ENCODE measurements at places on chromosomes 2 and 18. TPM values are rescaled to one million over a fixed set of nuclear protein-coding genes. Genes with fewer than 3 reads are reported as not detected.

- H3K27ac ChIP-seq, result peak overlapping the region; percentile 3
- peak; percentile 47 for DNase-seq
- no peak overlapping the region for H3K4me3 ChIP-seq
- no peaks in the 10 kb centered on the region for H3K27me3 ChIP-seq
- no peaks in the 10 kb centered on the region for H3K36me3 ChIP-seq
- peaks cover 13% of the 10 kb centered on the region for H3K4me1 ChIP-seq
These were observed 120.5 kb upstream of the CXCR4 start for GRCh38 chr2:136238286-136239078.

- H3K27me3 ChIP-seq, result no peaks in the 10 kb centered on the region
- H3K4me1 ChIP-seq, result no peaks in the 10 kb centered on the region
- DNase-seq, result no peak
- no peak overlapping the region for H3K27ac ChIP-seq
These were observed 223.1 kb downstream of the AGAP1 start for GRCh38 chr2:235716875-235717496.

- no peak overlapping the region for H3K4me3 ChIP-seq
- DNase-seq, result no peak
- no peak overlapping the region for H3K27ac ChIP-seq
These were observed 51.6 kb upstream of the ATG16L1 start for GRCh38 chr2:233199870-233200269.

GRCh38 chr2:85246348-85246747 is 81.4 kb downstream of the TGOLN2 start:
- H3K27me3 ChIP-seq, result no peaks in the 10 kb centered on the region
- H3K36me3 ChIP-seq, result no peaks in the 10 kb centered on the region
- no peaks in the 10 kb centered on the region for H3K4me1 ChIP-seq
- DNase-seq, result no peak

DNA sequence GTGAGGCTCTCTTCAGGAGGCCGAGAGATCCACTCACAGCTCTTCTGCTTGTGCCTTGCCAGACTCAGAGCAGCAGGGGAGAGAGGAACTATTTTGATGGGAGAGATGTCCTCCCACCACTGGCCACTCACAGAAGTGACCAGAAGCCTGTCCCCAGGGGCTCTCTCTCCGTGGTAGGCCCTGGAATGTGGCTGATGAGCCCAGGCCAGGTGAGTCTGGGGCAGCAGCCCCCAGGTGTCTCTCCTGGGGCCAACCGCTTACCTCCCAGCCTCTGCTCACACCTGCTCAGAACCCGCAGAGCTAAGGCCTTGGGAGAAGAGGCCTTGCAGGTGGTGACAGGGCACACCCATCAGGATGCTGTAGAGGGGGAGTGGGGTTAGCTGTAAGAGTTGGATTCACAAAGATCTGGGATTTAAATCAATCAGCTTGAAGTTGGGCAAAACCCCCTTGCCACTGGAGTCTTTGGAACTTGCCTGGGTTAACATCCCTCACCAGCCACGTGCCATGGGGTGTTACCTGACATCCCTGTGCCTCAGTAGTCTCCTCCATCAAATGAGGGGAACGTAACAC is 29.1 kb upstream of the ASB18 start:
- H3K27ac ChIP-seq, result no peak overlapping the region
- no peaks in the 10 kb centered on the region for H3K4me1 ChIP-seq
- no peaks in the 10 kb centered on the region for H3K36me3 ChIP-seq
- H3K4me3 ChIP-seq, result no peak overlapping the region
- no peaks in the 10 kb centered on the region for H3K27me3 ChIP-seq
- no peak for DNase-seq

- H3K36me3 ChIP-seq, result no peaks in the 10 kb centered on the region
- no peak overlapping the region for H3K27ac ChIP-seq
- no peak for DNase-seq
- H3K4me1 ChIP-seq, result no peaks in the 10 kb centered on the region
- H3K27me3 ChIP-seq, result no peaks in the 10 kb centered on the region
These were observed 1303.1 kb upstream of the DDX18 start for GRCh38 chr2:116511426-116511825.

GRCh38 chr2:40115894-40116293 is 336.0 kb downstream of the SLC8A1 start:
- H3K27me3 ChIP-seq, result no peaks in the 10 kb centered on the region
- H3K4me1 ChIP-seq, result no peaks in the 10 kb centered on the region
- H3K4me3 ChIP-seq, result no peak overlapping the region
- DNase-seq, result no peak

DNA sequence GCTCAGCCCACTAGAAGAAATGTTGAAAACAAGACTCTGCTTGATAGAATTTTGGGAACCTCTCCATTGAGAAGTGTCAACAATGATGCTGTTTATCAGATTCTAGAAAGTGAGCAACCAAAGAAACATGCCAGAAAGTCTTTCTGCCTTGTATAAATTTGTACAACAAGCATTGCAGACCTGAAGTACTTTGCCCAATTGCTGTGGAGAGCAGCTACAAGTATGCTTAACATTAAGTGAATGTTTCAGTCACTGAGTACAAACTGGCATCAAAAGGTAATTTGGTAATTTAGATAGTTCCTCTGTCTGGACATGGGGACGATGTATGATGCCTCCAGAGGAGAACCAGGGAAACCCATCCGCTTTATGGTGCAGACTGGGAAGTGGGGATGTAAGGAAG is 33.4 kb upstream of the SKA1 start:
- no peaks in the 10 kb centered on the region for H3K36me3 ChIP-seq
- DNase-seq, result no peak
- H3K4me1 ChIP-seq, result no peaks in the 10 kb centered on the region
- no peak overlapping the region for H3K27ac ChIP-seq
- no peak overlapping the region for H3K4me3 ChIP-seq
- no peaks in the 10 kb centered on the region for H3K27me3 ChIP-seq

DNA sequence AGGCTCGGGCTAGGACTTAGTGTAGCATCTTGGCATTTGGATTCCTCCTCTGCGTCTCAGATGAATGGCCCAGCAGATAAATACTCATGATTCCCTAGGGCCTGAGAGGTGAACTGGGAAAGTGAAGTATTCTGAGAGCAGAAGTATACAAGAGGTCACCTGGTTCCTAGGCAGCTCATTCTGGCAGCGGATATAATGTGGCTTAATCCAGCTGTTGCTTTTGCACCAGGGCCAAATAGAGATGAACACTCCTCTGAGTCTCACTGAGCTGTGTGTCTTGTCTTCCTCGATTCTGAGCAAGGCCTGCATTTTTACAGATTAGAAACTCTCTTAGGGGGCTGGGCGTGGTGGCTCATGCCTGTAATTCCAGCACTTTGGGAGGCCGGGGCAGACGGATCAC is 196.1 kb downstream of the SLC4A3 start:
- no peak overlapping the region for H3K4me3 ChIP-seq
- H3K36me3 ChIP-seq, result no peaks in the 10 kb centered on the region
- DNase-seq, result no peak

- no peak overlapping the region for H3K27ac ChIP-seq
- H3K4me1 ChIP-seq, result no peaks in the 10 kb centered on the region
- no peak overlapping the region for H3K4me3 ChIP-seq
- DNase-seq, result peak; percentile 45
- peaks cover 4% of the 10 kb centered on the region for H3K27me3 ChIP-seq
- peaks cover 16% of the 10 kb centered on the region for H3K36me3 ChIP-seq
These were observed 6.4 kb upstream of the IMP4 start for GRCh38 chr2:130336150-130336876.

GRCh38 chr2:124534028-124534427 is 508.9 kb downstream of the CNTNAP5 start:
- no peaks in the 10 kb centered on the region for H3K36me3 ChIP-seq
- H3K4me1 ChIP-seq, result no peaks in the 10 kb centered on the region
- no peaks in the 10 kb centered on the region for H3K27me3 ChIP-seq
- no peak overlapping the region for H3K27ac ChIP-seq

- H3K27me3 ChIP-seq, result no peaks in the 10 kb centered on the region
- no peak overlapping the region for H3K27ac ChIP-seq
- no peaks in the 10 kb centered on the region for H3K36me3 ChIP-seq
These were observed 311.2 kb downstream of the OSR1 start for GRCh38 chr2:19046986-19047780.

DNA sequence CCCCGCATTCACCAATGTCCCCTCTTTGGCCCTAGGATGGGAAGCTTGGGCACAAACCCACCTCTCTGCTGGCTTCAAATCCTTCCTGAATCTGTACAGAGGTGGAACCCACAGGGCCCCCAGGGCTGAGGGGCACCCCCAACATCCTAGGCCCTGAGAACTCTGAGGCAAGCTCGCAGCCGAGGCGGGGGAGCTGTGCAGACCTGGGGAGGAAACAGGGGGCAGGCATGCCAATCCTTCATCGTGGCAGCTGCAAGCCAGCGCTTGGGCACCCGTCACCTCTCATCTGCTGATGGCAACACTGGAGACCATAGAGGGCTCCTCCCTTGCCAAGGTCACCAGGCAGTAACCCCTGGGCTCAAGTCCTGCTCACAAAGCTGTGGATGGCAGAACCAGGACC is 10.8 kb downstream of the ECEL1 start:
- H3K27ac ChIP-seq, result no peak overlapping the region

DNA sequence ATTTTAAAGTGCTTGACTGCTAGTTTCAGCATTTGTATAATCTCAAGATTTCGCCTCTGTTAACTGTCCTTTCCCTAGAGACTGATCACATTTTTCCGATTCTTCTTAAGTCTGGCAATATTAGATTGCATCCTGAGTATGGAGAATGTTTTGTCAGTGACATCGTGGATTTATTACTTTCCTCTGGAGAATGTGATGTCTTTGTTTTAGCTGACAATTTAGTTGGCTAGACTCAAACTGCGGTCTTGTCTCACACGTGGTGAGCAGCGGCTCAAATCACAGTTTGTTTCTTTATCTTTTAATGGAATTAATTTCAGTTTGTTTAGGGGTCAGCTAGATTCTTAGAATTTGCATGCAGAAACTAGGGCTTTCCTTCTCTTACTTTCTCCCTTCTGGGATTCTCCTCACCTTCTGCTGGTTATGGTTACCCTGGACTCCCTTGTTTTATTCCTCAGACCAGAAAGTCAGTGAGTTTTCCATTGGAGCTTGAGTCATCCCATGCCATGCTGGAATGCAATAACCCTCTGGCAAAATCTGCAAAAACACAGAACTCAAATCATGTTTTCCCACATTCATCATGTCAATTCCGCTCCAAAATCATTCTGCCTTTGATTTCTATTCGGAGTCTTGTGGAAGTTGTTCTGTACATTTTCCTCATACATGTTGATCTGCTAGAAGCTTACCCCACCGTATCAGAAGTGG is 327.2 kb upstream of the TRIB2 start:
- no peaks in the 10 kb centered on the region for H3K4me1 ChIP-seq
- no peak overlapping the region for H3K4me3 ChIP-seq
- DNase-seq, result no peak
- no peaks in the 10 kb centered on the region for H3K36me3 ChIP-seq

- no peaks in the 10 kb centered on the region for H3K27me3 ChIP-seq
- no peak for DNase-seq
- H3K4me3 ChIP-seq, result no peak overlapping the region
- H3K36me3 ChIP-seq, result no peaks in the 10 kb centered on the region
- H3K27ac ChIP-seq, result no peak overlapping the region
These were observed 27.5 kb downstream of the COPS8 start for GRCh38 chr2:237113026-237113795.

- H3K4me1 ChIP-seq, result peaks cover 11% of the 10 kb centered on the region
- H3K27me3 ChIP-seq, result no peaks in the 10 kb centered on the region
- no peak overlapping the region for H3K4me3 ChIP-seq
- H3K36me3 ChIP-seq, result no peaks in the 10 kb centered on the region
- no peak for DNase-seq
- no peak overlapping the region for H3K27ac ChIP-seq
These were observed 20.2 kb downstream of the MGAT4A start for GRCh38 chr2:98710734-98711133.

DNA sequence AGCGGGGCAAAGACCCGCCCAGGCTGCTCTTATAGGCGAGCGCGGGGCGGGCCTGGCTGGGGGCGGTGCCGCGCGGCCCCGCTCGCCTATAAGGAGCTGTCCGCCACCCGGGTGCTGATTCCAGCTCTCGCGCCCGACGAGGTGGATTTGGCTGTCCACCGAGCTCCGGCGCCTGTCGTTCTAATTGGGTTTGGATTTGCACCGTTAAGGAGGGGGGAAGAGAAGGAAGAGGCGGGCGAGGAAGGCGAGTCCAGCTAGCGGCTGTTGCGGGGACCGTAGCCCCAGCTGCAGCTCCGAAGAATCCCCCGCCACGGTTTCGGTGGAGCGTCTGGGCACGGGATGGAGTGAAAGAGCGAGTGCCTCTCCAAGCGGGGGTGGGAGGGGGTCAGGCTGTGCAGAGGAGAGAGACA is at the start of gene CNTNAP5:
Gene CNTNAP5 (plus strand): TSS at position 117 of the 410 bp plus-strand sequence. CDS start 364 bp downstream, outside the sequence.
- no peak within 1 kb of the TSS for H3K27ac ChIP-seq
- peaks cover 25% of the 10 kb centered on the region for H3K27me3 ChIP-seq
- H3K4me3 ChIP-seq, result no peak within 1 kb of the TSS
- no peaks in the 10 kb centered on the region for H3K36me3 ChIP-seq

DNA sequence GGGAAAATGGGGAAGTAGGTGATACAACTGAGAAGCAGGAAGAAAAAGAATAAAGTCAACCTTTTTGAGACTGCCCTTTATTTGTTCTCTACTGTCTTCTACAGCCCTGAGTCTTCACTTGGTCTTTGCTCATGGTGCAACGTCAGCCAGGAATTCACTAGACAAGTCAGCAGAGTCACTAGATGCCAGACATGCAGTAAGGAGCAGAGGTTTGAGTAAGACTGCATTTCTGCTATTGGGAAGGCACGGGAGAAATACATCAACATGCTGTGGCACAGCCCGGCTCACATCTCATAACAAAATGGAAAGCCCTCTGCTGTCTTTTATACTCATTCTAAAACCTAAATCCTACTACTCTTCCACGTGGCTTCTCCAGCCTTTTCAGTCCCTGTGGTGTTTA is 67.1 kb downstream of the PRELID3A start:
- no peaks in the 10 kb centered on the region for H3K36me3 ChIP-seq
- H3K4me1 ChIP-seq, result peaks cover 10% of the 10 kb centered on the region
- no peak for DNase-seq
- no peak overlapping the region for H3K27ac ChIP-seq
- H3K4me3 ChIP-seq, result no peak overlapping the region

DNA sequence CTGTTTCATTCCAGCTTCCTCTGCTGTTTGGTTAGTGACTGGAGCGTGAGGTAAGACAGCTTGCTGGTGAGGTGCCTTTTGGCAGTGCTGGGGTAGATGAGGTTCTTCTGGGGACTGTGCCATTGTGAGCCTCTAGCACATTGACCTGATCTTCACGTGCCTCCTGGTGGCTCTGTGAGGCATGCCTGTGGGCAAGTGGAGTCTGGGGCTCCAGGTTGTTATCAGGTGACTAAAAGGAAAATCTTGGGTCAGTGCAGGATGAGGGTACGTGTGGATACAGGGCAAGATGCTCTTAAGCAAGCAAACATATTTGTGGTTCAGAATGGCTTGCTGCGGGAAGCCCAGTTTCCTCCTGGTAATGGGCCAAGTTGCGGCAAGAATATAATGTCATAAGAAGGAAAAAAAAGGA is 75.4 kb downstream of the FHOD3 start:
- no peak overlapping the region for H3K4me3 ChIP-seq
- H3K27me3 ChIP-seq, result no peaks in the 10 kb centered on the region
- no peak for DNase-seq
- peaks cover 12% of the 10 kb centered on the region for H3K4me1 ChIP-seq

MEX3C gene
- total RNA-seq, result 27.4 TPM

AMER3 gene
- 0.83 TPM for total RNA-seq

ANKRD53 gene
- not detected for total RNA-seq

MDH1B gene
- 3.3 TPM for total RNA-seq

UGT1A3 gene
- not detected for total RNA-seq

Data from adrenal gland (tissue), 19 donors.